Nephron progenitor cell (in vitro differentiated cells): ENCODE measurements at places on chromosomes 16 and 17.

GRCh38 chr17:29769225-29769624 is 146.5 kb upstream of the CORO6 start:
- H3K4me3 ChIP-seq, result no peak overlapping the region
- H3K27me3 ChIP-seq, result no peaks in the 10 kb centered on the region
- peaks cover 26% of the 10 kb centered on the region for H3K4me1 ChIP-seq
- no peak overlapping the region for H3K27ac ChIP-seq

DNA sequence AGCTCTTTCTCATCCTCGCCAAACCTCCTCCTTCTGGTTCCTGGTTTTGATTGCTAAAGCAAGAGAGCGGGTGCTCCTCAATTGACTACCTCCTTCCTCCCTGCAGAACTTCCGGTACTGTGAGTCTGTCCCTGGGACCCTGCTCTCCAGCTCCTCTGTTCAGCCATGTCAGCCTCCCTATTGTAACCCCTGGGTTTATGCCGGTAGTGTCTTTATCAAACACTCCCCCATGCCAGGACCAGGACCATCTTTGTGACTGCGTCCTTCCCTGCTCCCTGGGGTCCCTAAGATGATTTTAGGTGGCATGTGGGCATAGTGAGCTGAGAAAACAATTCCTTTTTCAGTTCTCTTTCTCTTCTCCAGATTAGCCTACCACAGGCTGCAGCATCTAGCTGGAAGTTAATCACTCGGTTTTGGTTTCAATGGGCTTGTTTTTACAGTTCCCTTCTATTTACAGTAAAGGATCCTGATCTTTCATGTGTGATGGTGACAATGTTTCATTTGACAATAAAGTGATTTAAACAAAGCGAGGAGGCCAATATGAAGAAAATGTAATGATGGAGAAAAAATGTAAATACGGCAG is 27.7 kb upstream of the IL21R start:
- H3K27me3 ChIP-seq, result peaks cover 10% of the 10 kb centered on the region
- H3K36me3 ChIP-seq, result no peaks in the 10 kb centered on the region
- H3K4me1 ChIP-seq, result no peaks in the 10 kb centered on the region
- no peak for DNase-seq
- no peak overlapping the region for H3K4me3 ChIP-seq

DNA sequence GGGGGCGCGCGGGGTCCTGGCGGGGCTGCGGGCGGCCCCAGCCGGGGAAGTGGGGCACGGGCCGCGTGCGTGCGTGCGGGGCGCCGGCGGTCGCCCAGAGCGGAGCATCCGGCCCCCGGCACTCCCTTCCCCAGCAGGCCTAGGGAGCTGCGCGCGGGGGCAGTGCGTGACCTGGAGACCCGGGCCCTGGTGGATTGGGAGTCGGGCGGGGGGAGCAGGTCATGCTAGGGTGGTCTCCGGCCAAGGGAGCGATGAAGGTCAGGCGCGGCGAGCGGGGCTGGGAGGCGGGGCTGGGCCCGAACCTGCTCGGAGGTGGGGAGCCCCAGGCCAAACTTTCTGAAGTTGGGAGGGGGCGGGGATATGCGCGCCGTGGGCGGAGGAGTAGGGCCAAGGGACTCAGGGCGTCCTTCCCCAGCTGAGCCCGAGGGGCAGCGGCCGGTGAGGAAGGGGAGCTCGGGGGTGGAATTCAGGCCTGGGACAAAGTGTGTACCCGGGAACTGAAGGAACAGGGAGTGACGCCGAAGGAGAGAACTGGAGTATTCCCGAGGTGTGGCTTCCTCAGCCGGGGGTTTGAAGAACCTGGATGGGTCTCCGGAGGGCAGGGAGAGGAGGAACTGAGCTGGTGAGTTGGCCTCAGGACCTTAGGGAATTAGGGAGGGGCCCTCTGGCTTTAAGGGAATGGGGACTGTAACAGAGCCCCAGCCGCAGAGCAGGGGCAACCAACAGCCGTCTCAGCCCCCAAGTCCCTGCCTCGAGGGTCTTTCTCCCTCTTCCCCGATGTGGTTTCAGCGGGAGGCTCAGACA is 589 bp downstream of the XYLT2 start:
- H3K4me1 ChIP-seq, result peaks cover 51% of the 10 kb centered on the region
- H3K27ac ChIP-seq, result no peak overlapping the region
- H3K27me3 ChIP-seq, result peaks cover 6% of the 10 kb centered on the region
- peak; percentile 81 for DNase-seq

- no peak overlapping the region for H3K4me3 ChIP-seq
- no peaks in the 10 kb centered on the region for H3K36me3 ChIP-seq
- no peaks in the 10 kb centered on the region for H3K4me1 ChIP-seq
- peaks cover 26% of the 10 kb centered on the region for H3K27me3 ChIP-seq
Observed at GRCh38 chr17:28029044-28029443, 13.4 kb upstream of the NLK start.
